ENCODE measurements at places on chromosomes 16 and 17. TPM values are rescaled to one million over a fixed set of nuclear protein-coding genes. Genes with fewer than 3 reads are reported as not detected.

Gene SHBG
- total RNA-seq: 0.22 TPM

- DNase-seq: peak; percentile 32
Observed at GRCh38 chr17:56480501-56480900, 113.0 kb upstream of the NOG start.

DNA sequence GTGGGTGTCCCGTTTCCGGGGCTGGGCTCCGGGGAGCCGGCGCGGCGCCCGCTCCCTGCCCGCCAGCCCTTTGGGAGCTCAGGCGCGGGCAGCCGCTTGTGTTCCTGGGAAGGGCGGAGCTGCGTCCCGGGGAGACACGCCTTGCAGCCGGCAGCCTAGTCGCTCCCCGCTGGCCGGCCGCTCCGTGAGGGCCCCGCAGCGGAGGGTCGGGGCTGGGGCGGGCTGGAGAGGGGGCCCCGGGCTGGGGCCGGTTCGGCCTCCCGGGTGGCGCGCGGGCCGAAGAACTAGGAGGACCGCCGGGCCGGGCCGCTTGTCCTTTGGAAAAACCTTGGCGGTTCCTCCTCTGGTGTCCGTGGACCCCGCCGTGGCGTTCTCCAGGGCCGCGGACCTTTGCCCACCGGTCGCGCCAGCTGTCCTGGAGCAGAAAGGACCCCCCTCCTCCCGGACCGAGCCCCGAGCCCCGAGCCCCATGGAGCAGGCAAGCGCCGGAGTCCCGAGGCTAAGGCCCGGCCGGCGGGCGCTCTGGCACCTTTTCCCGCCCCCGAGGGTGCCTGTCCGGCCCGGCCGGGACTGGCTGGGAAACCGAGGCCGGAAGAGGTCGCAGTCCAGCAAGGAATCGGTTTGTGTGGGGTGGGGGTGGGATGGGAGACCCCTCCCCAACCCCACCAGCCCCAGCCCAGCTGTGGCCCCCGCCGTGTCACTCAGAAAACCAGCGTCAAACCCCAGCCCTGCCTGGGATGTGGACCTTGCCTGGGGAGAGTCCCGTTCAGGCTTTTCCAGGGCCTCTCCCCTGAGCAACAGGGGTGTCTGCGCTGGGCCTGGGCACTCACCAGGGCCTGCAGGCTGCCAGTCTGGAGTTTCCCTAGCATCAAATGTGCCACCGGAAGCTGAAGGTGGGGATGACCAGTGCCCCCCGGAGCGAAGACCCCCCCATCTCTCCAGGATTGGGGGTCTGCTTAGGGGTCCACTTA lies 6.8 kb upstream of the TBC1D3B start:
- DNase-seq: peak; percentile 44

DNA sequence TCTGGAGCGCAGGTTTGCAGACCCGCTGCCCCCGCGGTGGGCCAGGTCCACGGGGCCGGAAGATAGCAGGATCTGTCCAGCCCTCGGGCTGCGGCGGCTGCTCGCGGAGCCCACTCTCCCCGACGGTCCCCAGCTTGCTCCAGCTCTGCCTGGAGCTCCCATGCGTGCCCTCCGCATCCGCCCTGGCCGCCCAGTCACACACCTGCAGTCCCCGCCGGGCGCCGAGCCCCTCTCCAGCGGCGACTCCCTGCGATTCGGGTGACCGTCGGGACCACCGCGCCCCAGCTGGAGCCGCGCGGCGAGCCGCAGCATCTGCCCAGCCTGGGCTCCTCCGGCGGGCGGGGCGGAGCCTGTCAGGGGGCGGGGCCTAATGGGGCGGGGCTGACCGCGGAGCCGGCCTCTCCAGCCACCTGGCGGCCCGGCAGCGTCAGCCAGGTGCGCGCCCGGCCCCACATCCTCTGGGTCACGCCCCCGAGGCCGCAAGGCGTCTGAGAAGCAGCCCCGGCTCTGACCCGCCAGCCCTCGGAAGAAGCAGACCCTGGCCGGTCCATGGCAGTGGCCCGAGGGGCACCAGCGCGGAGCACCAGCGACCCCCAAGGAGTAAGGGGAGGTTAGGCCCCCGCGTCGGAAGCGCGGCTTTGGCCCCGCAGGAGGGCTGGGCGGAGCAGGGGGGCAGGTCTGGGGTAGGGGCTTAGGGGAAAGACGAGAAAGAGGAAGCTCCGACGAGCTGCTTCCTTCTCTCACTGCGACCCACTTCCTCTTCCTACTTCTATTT lies at the start of gene PIK3R5:
Gene PIK3R5, minus strand, starts transcription at position 314 of the 775 bp plus-strand sequence. CDS start 54,213 bp downstream, outside the sequence.
- DNase-seq: no peak

DNA sequence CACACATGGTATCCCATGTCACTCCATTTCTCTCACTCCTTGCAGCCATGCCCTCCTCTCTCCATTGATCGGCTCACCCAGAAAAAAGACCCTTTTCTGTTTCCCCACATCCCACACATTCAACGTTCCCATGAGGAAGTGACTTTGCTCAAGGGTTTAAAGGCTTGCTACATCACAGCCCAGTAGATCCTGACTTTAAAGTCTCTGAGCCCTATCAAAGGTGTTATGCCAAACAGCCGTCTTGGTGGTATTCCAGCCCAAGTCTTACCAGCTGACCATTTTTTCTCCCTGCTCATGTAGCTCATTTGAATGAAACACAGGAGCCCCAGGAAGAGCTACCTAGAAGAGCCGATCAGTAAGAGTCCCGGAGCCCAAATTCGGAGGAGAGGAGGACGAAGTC lies 7.4 kb upstream of the TXNDC11 start:
- DNase-seq: no peak

Gene KRT23
- 1.6 TPM for total RNA-seq

- DNase-seq: peak; percentile 26
Observed at GRCh38 chr17:58176200-58176599, 9.4 kb downstream of the OR4D2 start.

DNA sequence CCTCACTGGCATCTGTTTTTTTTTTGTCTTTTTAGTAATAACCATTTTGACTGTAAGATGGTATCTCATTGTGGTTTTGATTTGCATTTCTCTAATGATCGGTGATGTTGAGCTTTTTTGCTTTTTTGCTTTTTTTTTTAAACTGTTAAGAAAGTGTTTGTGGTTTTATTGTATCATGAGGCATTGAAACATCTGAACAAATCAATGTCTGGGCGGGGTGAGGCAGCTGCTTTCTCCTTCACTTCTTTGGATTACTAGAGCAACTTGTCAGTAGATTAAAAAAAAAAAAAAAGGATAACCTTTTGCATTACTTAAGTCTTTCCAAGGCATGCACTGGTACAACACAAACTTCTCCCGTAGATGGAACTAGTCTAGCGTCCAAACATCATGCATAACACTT lies 191.7 kb downstream of the CEP112 start:
- no peak for DNase-seq

DNA sequence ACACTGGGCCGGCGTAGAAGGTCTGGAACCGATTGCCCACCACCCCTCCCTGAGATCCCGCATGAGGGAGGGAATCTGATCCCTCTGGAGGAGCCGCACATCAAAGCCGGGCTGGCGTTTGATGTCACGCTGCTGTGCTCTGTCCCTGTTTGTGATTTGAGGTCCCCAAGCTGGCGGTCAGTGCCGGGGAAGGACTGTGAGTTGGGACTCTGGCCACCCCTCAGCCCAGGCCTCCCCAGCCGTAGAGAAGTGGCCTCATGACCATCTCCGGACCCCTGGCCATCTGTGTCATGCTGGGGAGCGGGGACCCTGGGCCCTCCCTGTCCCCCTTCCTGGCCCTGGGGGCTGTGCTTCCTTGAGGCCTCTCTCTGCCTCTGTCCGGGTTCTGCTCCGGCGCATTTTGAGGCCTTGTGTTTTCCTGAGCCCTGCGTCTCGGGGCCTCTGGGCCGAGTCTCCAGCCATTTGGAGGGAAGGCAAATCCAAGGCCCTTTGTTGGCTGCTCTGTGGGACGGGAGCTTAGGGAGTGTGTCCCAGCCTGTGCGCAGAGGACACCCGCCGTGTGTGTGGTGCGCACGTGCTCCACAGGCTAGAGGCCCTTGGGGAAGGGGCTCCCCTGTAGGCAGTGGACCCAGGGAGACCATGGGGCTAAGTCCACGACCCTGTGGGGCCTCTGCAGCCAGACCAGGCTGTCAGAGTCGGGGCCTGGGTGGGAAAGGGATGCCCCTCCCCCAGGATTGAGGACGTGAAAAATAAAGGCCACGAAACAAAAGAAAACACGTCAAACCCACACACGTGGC lies 15.1 kb downstream of the ASPSCR1 start:
- DNase-seq: no peak

- DNase-seq: peak; percentile 61
Observed at GRCh38 chr16:89687092-89687940, 827 bp downstream of the CDK10 start.

DNA sequence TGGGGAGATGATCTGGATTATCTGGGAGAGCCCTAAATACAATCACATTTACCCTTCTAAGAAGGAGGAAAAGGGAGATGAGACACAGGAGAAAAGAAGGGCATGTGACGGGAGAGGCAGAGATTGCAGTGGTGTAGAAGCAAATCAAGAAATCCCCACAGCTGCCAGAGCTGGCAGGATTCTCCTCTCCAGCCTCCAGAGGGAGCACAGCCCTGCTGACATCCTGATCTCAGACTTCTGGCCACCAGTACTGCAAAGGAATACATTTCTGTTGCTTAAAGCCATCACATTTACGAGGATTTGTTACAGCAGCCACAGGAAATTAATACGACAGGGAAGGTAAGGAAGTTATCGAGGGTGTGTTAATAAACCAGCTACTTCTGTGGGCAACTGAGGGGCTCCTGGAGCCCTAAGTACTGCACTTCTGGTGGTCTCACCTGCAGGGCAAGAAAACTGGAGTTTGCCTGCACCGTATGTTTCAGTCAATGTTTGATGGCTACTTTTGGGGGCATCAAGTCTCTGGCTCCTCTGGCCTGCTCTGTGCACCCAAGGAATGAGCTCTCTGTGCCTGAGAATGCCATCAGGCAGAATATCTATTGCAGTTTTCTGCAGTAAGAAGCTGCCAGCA lies 22.9 kb upstream of the CDH13 start:
- DNase-seq: peak; percentile 77

Gene KRTAP4-3
- total RNA-seq: not detected

Gene KLHL10
- not detected for total RNA-seq

Gene CSF3
- total RNA-seq: not detected

Gene CTU2
- 9.2 TPM for total RNA-seq

Gene CCL11
- not detected for total RNA-seq

Gene CLN3
- 21.2 TPM for total RNA-seq

GRCh38 chr17:47694581-47695428 lies 844 bp downstream of the TBKBP1 start:
- DNase-seq: peak; percentile 52

Gene RNF135
- 1.3 TPM for total RNA-seq

Gene TSPOAP1
- under 0.01 TPM for total RNA-seq

- no peak for DNase-seq
Observed at GRCh38 chr17:66689221-66689620, 145.7 kb upstream of the CACNG5 start.

DNA sequence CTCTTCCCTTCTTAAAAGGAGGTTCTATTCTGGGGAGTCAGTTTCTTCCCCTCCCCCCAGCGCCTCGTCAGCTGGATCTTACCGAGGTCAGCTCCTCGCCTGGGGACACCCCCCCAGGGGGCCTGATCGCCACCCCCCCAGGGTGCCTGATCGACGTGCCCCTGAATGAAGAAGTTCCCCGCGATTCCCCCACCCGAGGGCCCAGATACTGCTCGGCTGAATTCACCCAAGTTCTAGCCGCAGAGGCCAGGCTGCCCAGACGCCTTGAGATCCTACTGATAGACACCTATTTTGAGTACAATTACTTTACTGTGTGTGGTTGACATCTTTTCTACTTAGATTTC lies 1.4 kb downstream of the RAB11FIP3 start:
- DNase-seq: no peak

Gene ZNF747
- total RNA-seq: 7.7 TPM

GRCh38 chr17:70608957-70609356 lies 439.6 kb downstream of the KCNJ2 start:
- DNase-seq: no peak

GRCh38 chr17:39225308-39225958 lies at the start of gene STAC2:
STAC2 (minus strand) TSS chr17:39225945; CDS start chr17:39225502, 443 bp downstream.
- DNase-seq: no peak

- DNase-seq: no peak
Observed at GRCh38 chr16:2846511-2847310, 11.3 kb downstream of the PRSS22 start.

GRCh38 chr16:53542283-53542682 lies 39.3 kb upstream of the AKTIP start:
- peak; percentile 15 for DNase-seq

DNA sequence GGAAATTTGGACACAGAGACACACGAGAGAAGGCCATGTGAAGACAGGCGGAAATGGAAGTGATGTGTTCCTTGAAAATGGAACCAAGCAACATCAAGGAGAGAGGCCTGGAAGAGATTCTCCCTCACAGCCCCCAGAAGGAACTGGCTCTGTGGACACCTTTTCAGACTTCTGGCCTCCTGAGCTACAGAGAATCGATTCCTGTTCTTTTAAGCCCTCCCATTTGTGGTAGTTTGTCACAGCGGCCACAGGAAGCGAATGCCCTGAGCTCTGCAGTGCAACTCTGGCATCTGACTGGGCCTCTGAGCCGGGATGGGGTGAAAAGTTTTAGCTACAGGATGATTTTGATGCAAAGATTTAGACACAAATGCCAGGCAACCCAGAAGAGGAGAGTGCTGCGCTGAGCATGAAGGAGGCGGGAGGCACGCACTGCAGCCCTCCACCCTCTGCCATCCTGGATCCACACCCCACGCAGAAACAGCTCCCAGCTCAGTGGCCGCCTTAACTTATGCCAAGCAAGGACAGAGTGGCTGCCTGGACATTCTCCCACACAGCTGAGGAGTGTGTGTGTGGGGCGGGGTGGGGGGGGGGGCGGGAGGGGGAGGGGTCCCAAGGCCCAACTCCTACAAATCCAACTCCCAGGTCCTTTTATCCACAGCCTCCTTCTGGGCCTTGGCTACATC lies 2.2 kb downstream of the TIMP2 start:
- no peak for DNase-seq

Gene QRICH2
- total RNA-seq: 12.1 TPM

DNA sequence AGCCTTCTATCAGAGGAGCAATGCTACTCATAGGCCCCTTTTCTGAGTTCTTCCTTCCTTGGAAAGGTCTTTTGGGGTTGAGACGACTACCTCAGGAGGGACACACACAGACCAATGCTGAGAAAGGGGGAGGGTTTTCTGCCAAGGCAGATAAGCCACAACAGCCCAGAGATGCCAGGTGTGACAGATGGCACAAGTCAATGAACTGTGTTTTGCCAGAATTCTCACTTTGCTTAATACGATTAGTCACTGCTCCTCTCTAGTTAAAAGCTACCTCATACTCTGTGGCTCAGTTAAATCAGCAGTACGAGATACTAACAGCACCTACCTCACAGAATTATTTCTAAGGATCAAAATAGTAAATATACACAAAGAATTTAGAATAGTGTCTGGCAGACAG lies 8.0 kb downstream of the BRD7 start:
- DNase-seq: no peak

- peak; percentile 21 for DNase-seq
Observed at GRCh38 chr16:84055366-84055765, 12.8 kb upstream of the SLC38A8 start.

- DNase-seq: no peak
Observed at GRCh38 chr17:34758718-34759117, 179.3 kb downstream of the TMEM132E start.

DNA sequence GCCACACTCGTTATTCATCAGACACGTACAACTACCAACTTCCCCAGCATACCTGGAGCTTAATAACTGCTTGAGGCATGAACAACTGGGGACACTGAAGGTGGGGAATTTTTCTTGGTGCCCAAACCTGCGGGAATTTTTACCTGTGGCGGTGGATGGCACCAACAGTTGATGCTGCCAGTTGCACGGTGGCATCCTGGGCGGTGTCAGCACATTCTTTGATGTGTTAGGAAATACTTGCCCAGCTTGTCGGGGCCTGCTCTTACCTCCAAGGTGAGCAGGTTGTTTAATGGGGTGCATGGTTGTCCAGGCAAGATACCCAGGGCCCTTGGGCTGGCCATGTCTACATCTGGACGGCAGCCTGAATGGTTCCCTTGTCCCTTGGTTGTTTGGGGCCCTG lies 79.6 kb downstream of the CRISPLD2 start:
- no peak for DNase-seq

GRCh38 chr16:80743772-80744171 lies 60.6 kb downstream of the CDYL2 start:
- DNase-seq: no peak

Measured in lung microvascular endothelial cell (primary cell).